ENCODE measurements at places on chromosomes 6 and 20. TPM values are rescaled to one million over a fixed set of nuclear protein-coding genes. Genes with fewer than 3 reads are reported as not detected.

Gene ABRACL
- total RNA-seq = 18.4 TPM

Gene B3GALT4
- 18.0 TPM for total RNA-seq

Gene APCDD1L
- 1.1 TPM for total RNA-seq

- DNase-seq = no peak
Observed at GRCh38 chr6:44527583-44528369, 140.3 kb downstream of the CDC5L start.

DNA sequence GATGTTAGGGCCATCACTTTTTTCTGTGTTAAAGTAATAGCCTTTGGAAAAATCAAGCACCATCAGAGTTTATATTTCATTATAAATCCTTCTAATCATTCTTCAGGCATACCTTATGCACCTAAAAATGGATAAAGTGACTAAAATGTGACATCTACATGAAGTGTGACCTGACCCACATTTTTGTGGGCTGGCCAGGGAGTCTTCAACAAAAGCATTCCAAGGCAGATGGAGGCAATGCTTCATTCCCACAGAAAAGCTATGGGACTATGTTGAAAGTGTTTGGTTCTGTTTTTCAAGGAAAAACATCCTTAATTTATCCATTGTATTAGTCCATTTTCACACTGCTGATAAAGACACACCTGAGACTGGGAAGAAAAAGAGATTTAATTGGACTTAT, 58.8 kb upstream of the LTV1 start:
- DNase-seq = no peak

GRCh38 chr6:144012534-144012933, 4.5 kb upstream of the PLAGL1 start:
- no peak for DNase-seq

DNA sequence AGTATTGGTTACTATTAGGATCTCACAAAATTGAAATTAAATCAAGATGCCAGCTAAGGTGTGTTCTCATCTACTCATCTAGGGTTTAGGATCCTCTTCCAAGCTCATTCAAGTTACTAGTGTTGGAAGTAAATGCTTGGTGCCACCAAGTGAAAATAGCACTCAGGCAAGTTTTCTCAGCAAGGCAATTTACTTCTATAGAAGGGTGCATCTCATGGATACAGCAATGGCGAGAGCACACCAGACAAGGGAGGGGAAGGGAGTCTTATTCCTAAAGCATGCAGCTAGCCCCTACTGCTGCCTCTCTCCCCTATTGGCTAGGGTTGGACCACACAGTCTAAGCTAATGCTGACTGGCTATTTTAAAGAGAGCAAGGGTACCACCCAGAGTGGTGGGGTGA, 23.0 kb upstream of the FAM8A1 start:
- no peak for DNase-seq

DNA sequence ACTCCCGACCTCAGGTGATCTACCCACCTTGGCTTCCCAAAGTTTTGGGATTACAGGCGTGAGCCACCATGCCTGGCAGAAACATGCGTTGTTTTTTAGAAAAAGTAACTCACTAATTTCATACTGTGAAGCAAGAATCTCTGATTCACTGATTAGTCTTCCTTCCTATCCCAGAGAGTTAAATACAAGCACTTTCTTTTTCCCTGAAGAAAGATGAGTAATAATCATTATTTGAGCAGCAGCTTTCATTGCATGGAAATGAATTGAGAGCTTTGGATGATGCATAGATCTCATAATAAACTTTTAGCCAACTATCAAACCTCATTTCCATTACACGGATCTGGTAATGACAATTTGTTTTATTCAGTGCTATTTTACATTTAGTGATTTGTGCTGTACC, 892.5 kb upstream of the EYS start:
- no peak for DNase-seq

DNA sequence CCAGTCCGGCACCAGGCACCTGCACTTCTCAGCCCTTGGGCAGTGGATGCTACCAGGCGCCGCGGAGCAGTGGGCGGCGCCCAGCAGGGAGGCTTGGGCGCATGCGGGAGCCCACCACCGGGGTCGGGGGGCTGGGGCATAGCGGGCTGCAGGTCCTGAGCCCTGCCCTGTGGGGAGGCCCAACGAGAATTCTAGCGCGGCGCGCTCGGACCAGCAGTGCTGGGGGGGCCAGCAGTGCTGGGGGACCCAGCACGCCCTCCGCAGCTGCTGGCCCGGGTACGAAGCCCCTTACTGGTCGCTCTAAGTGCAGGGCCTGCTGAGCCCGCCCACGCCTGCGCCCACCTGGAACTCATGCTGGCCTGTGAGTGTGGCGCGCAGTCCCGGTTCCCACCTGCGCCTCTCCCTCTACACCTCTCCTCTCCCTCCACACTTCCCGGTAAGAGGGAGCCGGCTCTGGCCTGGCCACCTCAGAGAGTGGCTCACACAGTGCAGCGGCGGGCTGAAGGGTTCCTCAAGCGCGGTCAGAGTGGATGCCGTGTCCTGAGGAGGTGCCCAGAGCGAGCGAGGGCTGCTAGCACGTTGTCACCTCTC, 28.5 kb upstream of the SERPINB1 start:
- DNase-seq = no peak
